ENCODE measurements at places on chromosomes 3 and 15. TPM values are rescaled to one million over a fixed set of nuclear protein-coding genes. Genes with fewer than 3 reads are reported as not detected.

- DNase-seq = no peak
These were observed 16.7 kb downstream of the DCBLD2 start for GRCh38 chr3:98884675-98885371.

DNA sequence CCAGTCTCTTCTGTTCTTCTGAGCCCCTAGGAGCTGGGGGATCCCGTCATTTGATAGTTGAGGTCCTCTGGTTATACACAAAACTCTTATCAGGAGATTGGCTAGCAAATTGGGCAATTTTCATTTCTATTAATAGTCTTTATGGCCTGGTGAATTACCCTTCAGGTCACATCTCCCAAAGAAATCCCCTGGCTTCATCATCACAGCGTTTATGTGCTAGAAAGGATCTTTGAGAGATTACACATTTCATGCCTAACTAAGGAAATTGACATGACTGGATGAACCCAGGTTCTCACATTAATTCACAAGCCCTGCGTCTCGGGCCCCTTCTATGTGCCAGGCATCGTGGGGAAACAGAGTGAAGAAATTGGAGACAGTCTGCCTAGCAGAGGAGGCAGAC is 227.4 kb upstream of the PROK2 start:
- DNase-seq = no peak

DNA sequence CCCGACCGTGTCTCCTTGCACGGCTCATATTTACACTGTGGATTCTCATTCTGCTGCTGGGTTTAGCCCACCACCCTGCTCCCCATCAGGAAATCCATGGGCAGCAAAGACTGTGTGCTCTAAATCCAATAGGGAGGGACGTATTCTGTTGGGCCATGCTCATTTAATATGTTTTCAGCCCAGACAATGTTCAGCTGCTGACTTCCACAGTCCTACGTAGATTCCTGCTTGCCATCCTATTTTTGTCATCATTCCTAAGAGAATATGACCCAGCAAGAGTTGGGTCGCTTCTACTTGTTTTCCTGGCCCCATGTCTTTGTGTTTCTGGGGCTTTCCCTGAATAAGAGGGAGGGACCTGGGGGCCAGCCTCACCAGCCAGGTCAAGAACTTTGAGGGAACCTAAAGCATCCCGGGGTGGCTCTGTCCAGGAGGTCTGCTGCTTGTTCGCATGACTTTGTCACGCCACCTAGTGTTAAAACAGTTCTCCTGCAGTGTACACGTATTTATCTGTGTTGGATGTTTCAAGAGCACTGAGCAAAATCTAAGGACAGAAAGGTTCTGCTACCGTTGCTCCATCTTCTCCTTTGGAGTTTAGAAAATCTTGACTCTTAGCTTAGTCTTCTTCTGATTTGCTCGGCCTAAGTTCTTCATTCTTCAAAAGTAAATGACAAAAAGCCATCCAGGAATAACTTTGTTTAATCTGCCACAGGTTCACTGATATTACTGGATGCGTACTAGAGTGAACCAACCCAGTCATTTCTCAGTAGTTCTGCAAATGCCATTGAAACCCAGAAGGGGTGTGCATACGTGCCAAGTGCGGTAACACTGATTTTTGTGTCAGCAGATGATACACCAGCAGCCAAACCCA is 79.8 kb upstream of the NR2E3 start:
- peak; percentile 71 for DNase-seq

- DNase-seq = no peak
These were observed 19.9 kb downstream of the LOXL1 start for GRCh38 chr15:73946046-73946721.

GRCh38 chr3:149267565-149267964 is 45.9 kb upstream of the CP start:
- DNase-seq = no peak

DNA sequence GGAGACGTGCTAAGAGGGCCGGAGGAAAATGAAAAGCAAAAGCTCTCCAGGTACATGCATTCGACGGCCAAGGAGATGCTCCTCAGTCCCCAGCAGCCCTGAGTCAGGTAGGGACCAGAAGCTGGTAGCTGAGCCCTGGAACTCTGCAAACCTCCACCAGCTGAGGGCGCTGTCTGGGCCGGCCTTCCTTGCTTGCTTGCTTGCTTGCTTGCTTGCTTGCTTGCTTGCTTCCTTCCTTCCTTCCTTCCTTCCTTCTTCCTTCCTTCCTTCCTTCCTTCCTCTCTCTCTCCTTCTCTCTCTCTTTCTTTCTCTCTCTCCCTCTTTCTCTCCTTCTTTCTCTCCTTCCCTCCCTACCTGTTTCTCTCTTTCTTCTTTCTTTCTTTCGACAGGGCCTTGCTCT is 94.6 kb upstream of the RASGRF1 start:
- DNase-seq = peak; percentile 41

- no peak for DNase-seq
These were observed 70.7 kb upstream of the DCBLD2 start for GRCh38 chr3:98972155-98972554.

- no peak for DNase-seq
These were observed 59.5 kb upstream of the RYK start for GRCh38 chr3:134309987-134310700.

Gene SERPINI1
- 1.9 TPM for polyA plus RNA-seq

- no peak for DNase-seq
These were observed 988 bp upstream of the NFKBIZ start for GRCh38 chr3:101848326-101848725.

- no peak for DNase-seq
These were observed 30.8 kb downstream of the CORO2B start for GRCh38 chr15:68609629-68610028.

DNA sequence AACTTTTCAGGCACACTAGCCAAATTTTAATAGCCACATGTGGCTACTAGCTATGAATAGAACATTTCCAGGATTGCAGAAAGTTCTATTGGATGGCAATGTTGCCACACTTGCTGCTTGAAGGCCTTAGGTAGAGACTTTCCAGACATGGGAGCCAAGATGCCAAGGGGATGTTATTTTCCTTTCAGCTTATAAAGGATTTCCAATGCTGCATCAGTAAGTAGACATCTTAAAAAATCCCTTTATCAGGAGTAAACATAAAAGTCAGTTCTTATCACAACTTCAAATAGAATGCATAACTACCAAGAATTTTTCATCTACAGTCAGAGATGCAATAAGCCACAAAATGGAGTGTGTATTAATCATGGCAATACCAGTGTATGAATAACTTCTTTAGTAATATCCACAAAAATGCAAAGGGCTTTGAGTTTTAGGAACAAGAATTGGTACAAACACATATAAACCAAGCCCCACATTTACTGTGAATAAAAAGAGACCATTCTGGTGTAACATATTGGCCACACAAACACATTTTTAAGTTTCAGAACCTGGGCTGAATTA is 457.1 kb upstream of the ADAMTS9 start:
- DNase-seq = no peak

- DNase-seq = no peak
These were observed 62.9 kb upstream of the NR2E3 start for GRCh38 chr15:71747128-71748083.

- no peak for DNase-seq
These were observed 46.8 kb upstream of the MELTF start for GRCh38 chr3:197076415-197076814.

Gene PP2D1
- not detected for polyA plus RNA-seq

Gene SERINC4
- polyA plus RNA-seq = 0.05 TPM

DNA sequence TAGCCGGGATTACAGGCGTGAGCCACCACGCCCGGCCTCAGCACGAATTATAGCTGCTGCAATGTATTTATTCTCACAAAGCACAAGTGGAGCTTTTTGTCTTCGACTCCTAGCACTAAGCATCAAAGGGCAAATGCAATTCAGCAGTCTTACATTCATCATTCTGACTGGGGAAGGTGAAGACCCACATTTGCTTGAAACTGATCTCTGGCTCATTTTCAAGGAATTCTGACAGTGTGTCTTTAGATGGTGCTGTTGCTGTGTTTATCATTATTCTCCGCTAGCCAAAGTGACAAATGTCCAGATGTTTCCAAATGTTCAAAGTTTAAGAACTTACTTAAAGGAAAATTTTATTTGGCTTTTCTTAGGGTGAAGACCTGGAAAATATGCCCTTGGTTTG is 55.9 kb downstream of the SGO1 start:
- no peak for DNase-seq

DNA sequence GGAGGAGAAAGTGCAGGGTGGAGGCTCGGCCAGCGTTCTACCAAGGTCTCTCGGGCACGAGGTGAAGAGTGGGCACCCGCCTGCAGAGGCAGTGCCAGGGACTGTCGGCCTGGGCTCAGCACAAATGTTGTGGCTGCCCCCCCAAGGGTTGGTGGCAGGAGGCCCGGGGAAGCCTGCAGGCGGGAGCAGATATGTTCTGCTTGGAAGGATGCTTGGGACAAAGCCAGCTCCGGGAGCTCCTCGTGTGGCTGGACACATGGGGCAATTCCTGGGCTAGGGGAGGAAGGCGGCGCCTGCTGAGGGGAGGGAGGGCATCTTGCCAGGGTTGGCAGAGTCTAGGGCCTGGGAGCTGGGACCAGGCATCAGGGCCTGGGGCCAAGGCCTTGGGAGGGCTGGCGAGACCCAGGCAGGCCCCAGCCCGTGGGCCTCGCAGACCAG is 30.4 kb upstream of the FBLN2 start:
- DNase-seq = peak; percentile 68

- DNase-seq = no peak
These were observed 28.9 kb downstream of the INSYN1 start for GRCh38 chr15:73724212-73724611.

Gene PLSCR2
- not detected for polyA plus RNA-seq
